ENCODE measurements at places on chromosomes 5 and 9. TPM values are rescaled to one million over a fixed set of nuclear protein-coding genes. Genes with fewer than 3 reads are reported as not detected.

The DENND4C gene
- total RNA-seq, result 38.6 TPM

The NSG2 gene
- not detected for total RNA-seq

The LURAP1L gene
- total RNA-seq, result not detected

The IL5 gene
- total RNA-seq, result 20.0 TPM

The IL3 gene
- 1.5 TPM for total RNA-seq

The KIF4B gene
- total RNA-seq, result 0.09 TPM

The INSL4 gene
- total RNA-seq, result not detected

The RUFY1 gene
- total RNA-seq, result 37.9 TPM

The FOXD4 gene
- 0.49 TPM for total RNA-seq

The WNT8A gene
- total RNA-seq, result not detected

The ZNF483 gene
- total RNA-seq, result 5.2 TPM

The PGGT1B gene
- total RNA-seq, result 33.3 TPM

The EHMT1 gene
- total RNA-seq, result 130 TPM

The IFNA13 gene
- not detected for total RNA-seq

The FOXD4L5 gene
- total RNA-seq, result 0.18 TPM

The FAT2 gene
- not detected for total RNA-seq

The DNAI1 gene
- total RNA-seq, result not detected

The SPINK4 gene
- not detected for total RNA-seq

The RPL12 gene
- 1,251 TPM for total RNA-seq

The CNTFR gene
- total RNA-seq, result not detected

The DDX4 gene
- total RNA-seq, result 0.29 TPM

The ARL14EPL gene
- total RNA-seq, result 0.12 TPM

The TMED7 gene
- 41.8 TPM for total RNA-seq

The MYOT gene
- total RNA-seq, result not detected

The RXRA gene
- total RNA-seq, result 1.5 TPM

The SLC28A3 gene
- 0.45 TPM for total RNA-seq

The SPINK1 gene
- total RNA-seq, result not detected

The FOXB2 gene
- total RNA-seq, result not detected

The ZNF354B gene
- 15.2 TPM for total RNA-seq

The NMUR2 gene
- total RNA-seq, result not detected

The FAM153A gene
- total RNA-seq, result 0.54 TPM

The KIAA0825 gene
- total RNA-seq, result 2.7 TPM

The SPATA31A5 gene
- not detected for total RNA-seq

The PCDHGA6 gene
- total RNA-seq, result 0.16 TPM

The UBTD2 gene
- 8.7 TPM for total RNA-seq

The ADGRV1 gene
- not detected for total RNA-seq

The REEP2 gene
- total RNA-seq, result 1.7 TPM

The EIF4E1B gene
- not detected for total RNA-seq

The C9orf50 gene
- not detected for total RNA-seq

The IDNK gene
- total RNA-seq, result 6.2 TPM

The CCDC192 gene
- not detected for total RNA-seq

The CCL28 gene
- 10.0 TPM for total RNA-seq

The SLC34A3 gene
- not detected for total RNA-seq

The IL4 gene
- total RNA-seq, result 2.5 TPM

The TUBB4B gene
- total RNA-seq, result 353 TPM

The NUTM2G gene
- not detected for total RNA-seq

Measured in activated CD8-positive, alpha-beta memory T cell treated with anti-CD3 and anti-CD28 coated beads, Interleukin-2, amount 10 ng/mL, durations not matched to agents 7 days and 5 days (primary cell).